ENCODE measurements at places on chromosomes 12 and 14. TPM values are rescaled to one million over a fixed set of nuclear protein-coding genes. Genes with fewer than 3 reads are reported as not detected.

The SLC8A3 gene
- polyA plus RNA-seq, result 0.90 TPM

The B4GALNT3 gene
- polyA plus RNA-seq, result 17.2 TPM

DNA sequence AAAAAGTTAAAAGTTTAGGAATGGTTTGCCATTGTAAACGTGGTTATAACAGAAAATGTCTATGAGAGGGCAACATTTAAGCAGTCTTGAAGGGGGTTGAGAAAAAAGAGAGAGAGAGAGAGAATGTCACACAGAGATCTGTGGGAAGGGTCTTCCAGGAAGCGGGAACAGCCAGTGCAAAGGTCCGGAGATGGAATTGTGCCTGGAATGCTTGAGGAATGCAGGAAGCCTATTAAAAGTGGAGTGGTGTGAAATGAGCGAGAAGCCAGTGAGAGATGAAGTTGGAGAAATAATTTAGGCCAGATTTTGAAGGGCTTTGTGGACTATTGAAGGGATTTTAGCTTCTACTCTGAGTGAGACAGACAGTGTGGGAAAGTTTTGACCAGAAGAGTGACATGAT lies 406.8 kb upstream of the TBX3 start:
- no peaks in the 10 kb centered on the region for H3K27me3 ChIP-seq
- no peak overlapping the region for H3K4me3 ChIP-seq
- no peaks in the 10 kb centered on the region for H3K36me3 ChIP-seq
- no peak overlapping the region for H3K27ac ChIP-seq

- no peaks in the 10 kb centered on the region for H3K36me3 ChIP-seq
- no peak for DNase-seq
- no peaks in the 10 kb centered on the region for H3K4me1 ChIP-seq
- peak overlapping the region; percentile 65 for H3K4me3 ChIP-seq
- no peaks in the 10 kb centered on the region for H3K27me3 ChIP-seq
Observed at GRCh38 chr12:46382408-46382963, 9.9 kb upstream of the SLC38A2 start.

GRCh38 chr14:101950516-101951215 lies 13.7 kb upstream of the DYNC1H1 start:
- H3K36me3 ChIP-seq, result no peaks in the 10 kb centered on the region
- H3K27me3 ChIP-seq, result peaks cover 2% of the 10 kb centered on the region
- H3K27ac ChIP-seq, result no peak overlapping the region
- H3K4me1 ChIP-seq, result no peaks in the 10 kb centered on the region

- H3K27ac ChIP-seq, result no peak overlapping the region
- H3K27me3 ChIP-seq, result peaks cover 2% of the 10 kb centered on the region
- no peak overlapping the region for H3K4me3 ChIP-seq
- peaks cover 13% of the 10 kb centered on the region for H3K4me1 ChIP-seq
Observed at GRCh38 chr14:104342435-104343293, 204.3 kb downstream of the KIF26A start.
